ENCODE measurements at places on chromosomes 7 and 10. TPM values are rescaled to one million over a fixed set of nuclear protein-coding genes. Genes with fewer than 3 reads are reported as not detected.

SLC29A4 gene
- 35.6 TPM for polyA plus RNA-seq

SPDYE2B gene
- 3.2 TPM for polyA plus RNA-seq

LRRD1 gene
- 0.13 TPM for polyA plus RNA-seq

CFAP69 gene
- 12.3 TPM for polyA plus RNA-seq

TAS2R4 gene
- 0.73 TPM for polyA plus RNA-seq

TCF7L2 gene
- polyA plus RNA-seq: 57.0 TPM

TCERG1L gene
- 1.7 TPM for polyA plus RNA-seq

MKI67 gene
- polyA plus RNA-seq: 55.3 TPM

CTTNBP2 gene
- 26.0 TPM for polyA plus RNA-seq
